ENCODE measurements at places on chromosomes 6 and 20. TPM values are rescaled to one million over a fixed set of nuclear protein-coding genes. Genes with fewer than 3 reads are reported as not detected.

GRCh38 chr6:43717822-43718221 is 30.2 kb upstream of the MRPS18A start:
- no peak for DNase-seq

- no peak for DNase-seq
Observed at GRCh38 chr6:153989989-153990388, 49.1 kb upstream of the OPRM1 start.

GRCh38 chr20:49562311-49563014 is 5.5 kb downstream of the PTGIS start:
- DNase-seq, result no peak

DNA sequence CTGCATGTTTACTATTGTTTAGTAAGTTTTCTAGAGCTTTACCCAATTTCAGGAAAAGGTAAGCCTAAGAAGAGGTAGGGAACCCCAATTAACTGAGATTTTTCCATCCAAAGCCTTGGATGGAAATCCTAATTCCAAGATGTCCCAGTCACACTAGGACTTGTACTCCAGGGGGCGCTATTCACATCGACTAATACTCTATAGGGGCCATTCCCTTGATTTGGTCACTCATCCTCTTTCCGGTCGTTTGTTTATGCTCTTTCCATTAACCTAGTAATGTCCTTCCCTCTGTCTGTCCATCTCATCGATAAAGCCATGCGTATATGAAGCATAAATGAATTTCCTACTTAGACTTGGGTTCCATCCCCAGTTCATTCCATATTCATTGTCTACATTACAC is 80.8 kb upstream of the FUCA2 start:
- DNase-seq, result no peak

- DNase-seq, result no peak
Observed at GRCh38 chr6:44715188-44715587, 327.7 kb downstream of the CDC5L start.

DNA sequence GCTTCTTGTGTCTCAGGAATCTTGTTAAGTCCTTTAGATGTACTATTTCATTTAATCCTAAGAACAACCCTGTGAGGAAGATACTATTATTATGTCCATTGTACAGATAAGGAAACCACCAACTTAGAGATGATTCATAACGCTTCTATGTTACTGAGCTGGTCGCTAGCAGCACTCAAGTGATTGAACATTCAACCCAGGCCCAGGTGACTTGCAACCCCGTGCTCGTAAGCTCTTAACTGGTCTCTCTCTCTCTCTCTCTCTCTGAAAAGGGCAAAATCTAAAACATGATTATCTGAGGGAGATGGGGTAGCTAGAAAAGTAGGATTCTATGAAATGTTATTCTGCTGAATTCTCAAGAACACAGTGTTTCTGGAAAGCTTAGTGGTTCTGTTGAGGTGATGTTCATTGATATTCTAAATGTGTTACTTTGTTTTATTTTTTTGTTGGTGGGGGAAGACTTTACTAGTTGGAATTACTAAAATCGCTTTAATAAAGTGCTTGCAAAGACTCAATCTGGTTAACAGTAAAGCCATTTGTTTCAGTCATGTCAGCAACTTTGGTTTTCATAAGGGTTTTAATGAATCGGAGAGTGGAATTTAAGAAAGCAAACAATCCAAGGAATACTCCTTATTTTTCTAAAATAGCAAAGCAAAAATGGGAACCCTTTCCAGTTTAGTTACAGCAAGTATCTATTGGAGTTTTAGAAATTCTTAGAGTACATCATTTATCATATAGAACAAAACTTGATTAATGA is 265.0 kb upstream of the TAB2 start:
- no peak for DNase-seq

DNA sequence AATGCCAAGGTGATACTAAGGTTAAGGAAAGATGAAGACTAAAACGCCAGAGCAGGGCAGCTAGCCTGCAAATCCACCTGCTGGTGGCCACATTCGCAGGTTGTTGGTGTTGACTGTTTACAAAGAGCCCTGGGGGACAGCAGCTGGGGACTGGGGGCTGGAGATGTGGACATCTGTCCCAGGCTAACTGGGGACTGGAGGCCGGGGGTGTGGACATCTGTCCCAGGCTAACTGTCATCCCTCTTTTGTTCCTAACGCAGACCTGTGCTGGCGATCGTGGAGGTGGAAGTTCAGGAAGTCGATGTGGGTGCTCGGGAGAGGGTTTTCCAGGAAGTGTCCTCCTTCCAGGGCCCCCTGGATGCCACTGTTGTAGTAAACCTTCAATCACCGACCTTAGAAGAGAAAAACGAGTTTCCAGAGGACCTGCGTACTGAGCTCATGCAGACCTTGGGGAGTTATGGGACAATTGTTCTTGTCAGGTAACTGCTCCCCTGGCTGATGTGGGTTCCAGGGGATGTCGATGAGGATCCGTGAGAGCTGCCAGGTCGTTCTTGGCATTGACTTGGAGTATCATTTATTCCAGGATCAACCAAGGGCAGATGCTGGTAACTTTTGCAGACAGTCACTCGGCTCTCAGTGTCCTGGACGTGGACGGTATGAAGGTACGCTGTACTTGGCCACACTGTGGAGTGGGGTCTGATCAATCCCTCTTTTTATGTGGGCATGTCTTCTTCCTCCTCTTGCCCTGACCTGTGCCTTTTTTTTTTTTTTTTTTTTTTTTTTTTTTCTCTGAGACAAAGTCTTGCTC is 87.0 kb downstream of the SERAC1 start:
- DNase-seq, result no peak

- DNase-seq, result no peak
Observed at GRCh38 chr20:3890999-3891929, 2.1 kb downstream of the PANK2 start.

TBXT gene
- not detected for total RNA-seq

BACH2 gene
- 101 TPM for total RNA-seq

NINL gene
- total RNA-seq, result 5.2 TPM
